ENCODE measurements at places on chromosomes 13 and 19.

DNA sequence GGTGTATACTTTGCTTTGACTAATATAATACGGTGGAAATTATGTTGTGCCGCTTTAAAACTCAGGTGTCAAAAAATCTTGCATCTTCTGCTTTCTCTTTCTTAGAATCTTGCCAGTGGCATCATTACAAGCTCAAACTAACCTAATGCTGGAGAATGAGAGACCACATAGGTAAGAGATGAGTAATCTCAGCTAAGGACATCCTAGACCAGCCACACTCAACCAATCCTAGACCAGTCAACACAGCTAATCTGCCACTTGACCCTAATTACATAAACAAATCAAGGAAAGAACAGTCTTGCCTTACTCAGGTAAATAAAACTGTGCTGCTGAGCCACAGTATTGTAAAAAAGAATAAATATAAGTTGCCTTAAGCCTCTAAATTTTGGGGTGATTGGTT, 1323.9 kb upstream of the SPRY2 start:
- peak; percentile 49 for DNase-seq

DNA sequence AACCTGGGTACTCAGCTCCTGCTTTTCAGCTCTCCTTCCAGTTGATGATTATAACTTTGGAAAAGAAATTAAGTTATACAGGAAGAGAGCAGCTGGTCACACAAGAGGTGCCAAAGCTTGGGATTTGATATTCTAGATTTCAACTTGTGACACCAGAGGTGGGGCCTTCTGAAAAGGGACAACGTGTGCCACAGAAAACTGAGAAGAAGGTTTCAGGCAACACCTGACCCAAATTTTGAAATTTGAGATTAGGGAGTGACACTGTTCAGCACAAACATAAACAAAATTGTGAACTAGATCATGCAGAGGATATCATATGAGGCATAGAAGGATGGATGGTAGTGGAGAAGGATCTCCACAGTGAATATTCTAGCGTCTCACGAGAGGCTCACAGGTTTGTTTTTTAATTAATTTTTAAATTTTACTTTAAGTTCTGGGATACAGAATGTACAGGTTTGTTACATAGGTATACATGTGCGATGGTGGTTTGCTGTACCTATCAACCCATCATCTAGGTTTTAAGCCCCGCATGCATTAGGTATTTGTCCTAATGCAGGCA, 379.7 kb downstream of the ENOX1 start:
- no peak for DNase-seq

- DNase-seq, result peak; percentile 11
These were observed 692 bp downstream of the ZNF234 start for GRCh38 chr19:44142059-44142433.

- DNase-seq, result peak; percentile 84
These were observed at the start of gene TRAPPC6A for GRCh38 chr19:45177817-45178261. TSS of gene TRAPPC6A (minus strand) at chr19:45178237. CDS start at chr19:45178218, 19 bp downstream.

GRCh38 chr19:55858969-55859368, 22.6 kb downstream of the NLRP4 start:
- no peak for DNase-seq

DNA sequence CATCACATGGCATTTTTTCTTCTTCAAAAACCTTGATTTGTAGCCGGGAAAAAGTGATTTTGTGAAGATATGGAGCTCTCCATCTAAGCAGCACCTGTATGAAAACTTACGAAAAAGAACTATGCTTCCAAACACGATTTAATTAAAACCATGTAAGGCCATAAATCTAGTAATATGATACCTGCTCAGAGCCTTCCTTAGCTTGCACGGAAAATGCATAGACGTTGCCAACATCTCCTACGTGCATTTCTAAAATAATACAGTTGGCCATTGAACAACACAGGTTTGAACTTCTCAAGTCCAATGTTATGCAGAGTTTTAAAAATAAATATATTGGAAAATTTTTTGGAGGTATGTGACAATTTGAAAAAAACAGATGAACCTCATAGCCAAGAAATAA, 59.1 kb upstream of the RNF113B start:
- no peak for DNase-seq

GRCh38 chr13:106113796-106114195, 421.7 kb downstream of the EFNB2 start:
- no peak for DNase-seq

GRCh38 chr19:23310729-23311211, 60.6 kb upstream of the ZNF724 start:
- peak; percentile 82 for DNase-seq

DNA sequence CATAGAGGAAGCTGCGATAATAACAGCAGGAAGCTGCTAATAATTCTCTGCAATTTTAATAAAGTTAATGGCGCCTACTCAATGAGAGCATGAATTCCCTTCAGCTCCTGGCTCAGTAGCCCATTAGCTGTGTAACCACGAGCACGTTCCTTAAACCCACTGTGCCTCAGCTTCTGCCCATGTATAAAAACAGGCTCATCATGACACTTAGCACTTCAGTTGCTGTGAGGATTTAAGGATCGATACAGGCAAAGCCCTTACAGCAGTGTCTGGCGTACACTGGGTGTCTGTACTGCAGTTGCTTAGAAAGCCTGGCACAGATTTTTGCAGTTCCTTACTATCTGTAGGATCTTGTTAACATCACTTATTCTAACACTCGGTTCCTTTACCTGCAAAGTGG, 673.4 kb upstream of the ARGLU1 start:
- DNase-seq, result no peak

- no peak for DNase-seq
These were observed 298.6 kb downstream of the ZNF536 start for GRCh38 chr19:30670562-30671366.

DNA sequence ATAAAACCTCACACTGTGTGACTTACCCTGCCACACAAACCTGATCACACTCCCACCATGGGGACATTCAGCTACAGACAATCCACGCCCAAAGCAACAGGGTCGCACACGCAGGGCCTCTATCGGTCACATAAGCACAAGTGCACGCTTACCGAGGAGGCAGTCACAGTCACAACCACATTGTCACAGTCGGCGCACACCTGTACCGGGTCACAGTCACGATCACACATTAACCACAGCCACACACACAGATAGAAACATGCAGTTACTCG, 579 bp downstream of the ZNF566 start:
- DNase-seq, result no peak

DNA sequence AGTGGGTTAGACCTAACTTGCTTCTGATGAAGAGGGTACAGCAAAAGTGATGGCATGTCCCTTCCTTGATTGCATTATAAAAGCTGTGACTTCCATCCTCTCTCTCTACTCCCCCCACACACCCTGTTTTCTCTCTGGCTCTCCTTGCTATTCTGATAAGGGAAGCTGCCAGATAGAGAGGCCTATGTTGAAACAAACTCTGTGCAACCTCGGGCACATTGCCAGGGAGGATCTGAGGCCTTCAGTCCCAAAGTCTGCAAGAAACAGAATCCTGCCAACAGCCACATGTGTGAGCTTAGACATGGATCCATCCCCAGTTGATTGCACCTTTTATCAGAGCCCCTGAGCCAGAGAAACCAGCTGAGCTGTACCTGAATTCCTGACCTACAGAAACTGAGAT, 44.8 kb upstream of the ARGLU1 start:
- DNase-seq, result no peak

GRCh38 chr13:41960211-41960636, 685 bp downstream of the VWA8 start:
- DNase-seq, result peak; percentile 50

DNA sequence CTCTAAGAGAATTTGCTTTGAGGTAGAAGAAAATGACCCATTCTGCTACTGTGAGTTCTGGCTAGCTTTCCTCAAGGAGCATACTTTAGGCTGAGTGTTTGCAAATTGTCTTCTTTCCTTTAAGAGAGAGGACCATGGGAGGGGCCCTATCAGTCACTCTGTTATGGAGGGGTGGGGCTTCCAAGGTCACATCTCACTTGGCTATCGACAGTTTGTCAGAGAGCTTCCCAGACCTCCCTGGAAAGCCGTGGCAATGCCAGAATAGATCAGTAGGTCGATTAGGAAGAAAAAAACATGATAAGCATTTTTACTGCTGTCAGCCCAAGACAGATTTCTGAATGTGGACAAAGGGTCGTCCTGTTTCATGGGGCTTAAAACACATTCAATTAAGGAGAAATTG, 93.3 kb downstream of the OXGR1 start:
- DNase-seq, result no peak
